ENCODE measurements at places on chromosomes 4 and X.

- DNase-seq = no peak
These were observed 615.0 kb downstream of the FAM133A start for GRCh38 chrX:94288972-94289371.

DNA sequence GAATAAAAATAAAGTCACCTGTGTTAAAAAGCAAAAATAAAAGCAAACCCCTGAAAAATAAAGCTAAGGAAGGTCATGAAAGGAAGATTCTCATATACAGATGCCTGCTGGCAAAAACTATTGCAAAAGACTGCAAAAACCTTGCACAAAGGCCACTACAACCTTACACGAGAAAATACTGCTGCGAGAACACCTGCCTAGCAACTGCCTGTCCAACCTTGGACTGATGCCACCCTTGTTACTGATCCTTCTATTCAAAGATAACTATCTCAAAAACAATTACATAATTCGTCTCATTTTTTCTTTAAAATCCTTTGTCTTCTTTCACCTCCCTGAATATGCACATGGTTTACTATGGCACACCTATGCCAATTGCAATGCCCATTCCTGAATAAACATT is 49.6 kb downstream of the SLC2A9 start:
- no peak for DNase-seq

DNA sequence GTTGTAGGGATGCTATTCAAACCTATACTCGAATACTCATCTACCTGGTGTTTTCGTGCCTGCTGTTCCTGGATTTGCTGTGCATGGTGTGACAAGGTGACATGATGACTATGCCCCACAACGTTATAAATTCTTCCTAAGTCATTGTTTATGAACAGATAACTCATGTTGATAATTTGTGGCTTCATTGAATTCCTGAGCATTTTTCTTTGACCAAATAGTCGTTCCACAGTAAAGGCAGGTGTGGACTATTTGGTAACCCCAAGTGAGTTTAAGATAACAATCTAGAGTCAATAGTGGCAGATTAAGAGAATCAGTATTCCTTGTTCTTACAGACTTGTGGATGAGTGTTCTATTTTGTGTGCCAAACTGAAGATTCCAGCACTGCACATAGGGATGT is 59.9 kb downstream of the SNX25 start:
- DNase-seq = no peak

GRCh38 chr4:161696944-161697343 is 466.9 kb downstream of the FSTL5 start:
- DNase-seq = no peak

DNA sequence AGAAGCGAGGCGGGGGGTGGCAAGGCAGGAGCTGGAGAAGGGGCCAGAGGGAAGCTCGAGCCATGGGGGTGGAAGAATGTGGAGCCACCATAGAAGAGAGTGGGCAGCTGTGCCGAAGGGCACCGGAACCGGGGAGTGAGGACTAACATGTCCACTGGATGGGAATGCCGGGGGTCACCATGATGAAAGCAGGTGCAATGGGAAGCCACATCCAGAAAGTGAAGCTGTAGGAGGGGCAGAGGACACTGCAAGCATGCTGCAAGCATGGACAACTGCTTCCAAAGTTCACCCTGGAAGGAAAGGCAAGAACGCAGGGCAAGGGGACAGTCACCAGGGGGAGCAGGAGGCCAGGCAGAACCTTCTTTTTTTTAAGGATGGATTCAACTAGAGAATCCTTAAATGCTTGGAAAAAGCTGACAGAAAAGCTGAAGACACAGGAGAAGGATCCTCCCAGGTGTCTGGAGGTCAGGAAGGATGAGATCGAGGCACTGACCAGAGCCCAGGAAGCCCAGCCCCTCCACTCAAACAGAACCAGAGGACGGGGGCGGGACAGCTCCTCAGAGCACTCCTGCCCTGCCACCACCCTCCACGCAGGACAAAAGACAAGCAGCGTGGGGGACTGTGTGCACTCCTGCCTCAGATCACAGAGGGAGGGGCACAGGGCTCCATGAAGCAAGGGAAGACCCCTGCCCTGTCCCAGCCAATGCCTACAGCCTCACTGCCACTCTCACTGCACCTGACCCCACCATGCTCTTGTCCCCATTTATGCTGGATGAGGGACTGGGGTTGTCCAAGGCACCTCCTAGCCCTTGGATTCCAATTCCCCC is 169.2 kb downstream of the AFAP1 start:
- DNase-seq = peak; percentile 8

GRCh38 chr4:118363166-118363565 is 10.4 kb upstream of the PRSS12 start:
- no peak for DNase-seq

- DNase-seq = peak; percentile 28
These were observed 5.9 kb downstream of the IRAK1 start for GRCh38 chrX:154013614-154014360.

DNA sequence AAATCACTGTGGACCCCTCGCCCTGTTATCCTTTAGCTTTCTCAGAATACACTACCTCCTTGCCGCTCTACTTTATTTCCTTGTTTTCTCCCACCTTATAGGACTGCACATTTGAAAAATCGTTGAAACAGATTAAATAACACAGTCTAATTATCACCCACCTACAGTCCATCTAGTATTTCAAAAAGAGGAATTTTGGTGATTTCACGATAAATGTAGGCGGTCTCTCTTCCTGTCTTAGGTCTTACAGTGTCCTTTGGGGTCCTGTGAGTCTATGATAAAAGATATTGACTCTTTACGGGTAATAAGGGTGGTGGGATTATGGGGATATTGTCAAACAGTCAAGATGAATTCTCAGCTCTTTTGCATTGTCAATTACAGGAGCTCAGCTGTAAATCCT is 2.4 kb upstream of the TBL1X start:
- DNase-seq = no peak

GRCh38 chr4:91958596-91958995 is 345.2 kb upstream of the GRID2 start:
- DNase-seq = no peak

DNA sequence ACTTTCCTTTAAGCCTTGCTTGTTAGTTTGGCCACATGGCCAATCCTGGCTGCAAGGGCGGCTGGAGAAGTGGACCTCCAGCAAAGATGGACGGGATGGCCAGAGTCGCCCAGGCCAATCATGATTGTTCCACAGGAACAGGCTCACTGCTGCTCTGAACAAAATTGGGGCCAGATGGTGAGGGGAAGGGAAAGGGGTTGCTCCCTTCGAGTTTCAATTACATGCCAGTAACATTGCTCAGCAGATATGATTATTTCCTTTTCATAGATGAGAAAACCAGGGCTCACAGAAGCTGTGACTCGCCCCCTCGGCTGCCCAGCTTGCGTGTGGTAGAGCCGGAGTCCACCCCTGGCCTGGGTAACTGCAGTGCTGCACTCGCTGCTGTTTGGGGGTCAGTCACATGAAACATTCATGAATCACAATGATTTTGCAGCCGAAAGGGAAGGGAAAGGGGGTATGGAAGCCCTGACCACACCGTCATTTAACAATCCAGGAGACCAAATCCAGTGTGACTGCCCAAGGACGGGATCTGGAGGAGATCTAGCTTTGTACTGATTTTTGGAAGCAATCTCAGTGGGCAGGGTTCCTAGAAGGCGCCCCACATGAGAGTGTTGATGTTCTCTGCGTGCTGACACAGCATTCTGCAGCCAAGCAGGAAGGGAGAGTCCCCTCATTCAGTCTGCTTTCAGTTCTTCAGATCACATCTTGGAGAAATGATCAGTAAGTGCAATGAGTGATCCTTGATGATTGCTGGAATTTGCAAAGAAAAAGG is 77.3 kb upstream of the MSX1 start:
- DNase-seq = no peak

GRCh38 chr4:142516686-142517526 is 329.2 kb downstream of the INPP4B start:
- no peak for DNase-seq

DNA sequence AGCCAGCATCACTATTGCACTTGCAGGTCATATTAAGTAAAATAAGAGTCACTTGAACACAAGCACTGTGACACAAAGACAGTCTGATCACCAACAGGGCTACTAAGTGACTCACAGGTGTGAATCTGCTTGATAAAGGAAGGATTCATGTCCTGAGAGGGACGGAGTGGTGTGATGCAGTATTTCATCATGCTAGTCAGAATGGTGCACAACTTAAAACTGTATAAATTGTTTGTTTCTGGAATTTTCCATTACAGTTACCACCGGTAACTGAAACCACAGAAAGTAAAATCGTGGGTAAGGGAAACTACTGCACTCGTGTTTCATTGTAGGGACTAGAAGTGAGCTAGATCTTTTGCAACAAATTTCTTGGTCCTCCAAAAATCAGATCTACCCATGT is 109.7 kb downstream of the ELOVL6 start:
- no peak for DNase-seq

DNA sequence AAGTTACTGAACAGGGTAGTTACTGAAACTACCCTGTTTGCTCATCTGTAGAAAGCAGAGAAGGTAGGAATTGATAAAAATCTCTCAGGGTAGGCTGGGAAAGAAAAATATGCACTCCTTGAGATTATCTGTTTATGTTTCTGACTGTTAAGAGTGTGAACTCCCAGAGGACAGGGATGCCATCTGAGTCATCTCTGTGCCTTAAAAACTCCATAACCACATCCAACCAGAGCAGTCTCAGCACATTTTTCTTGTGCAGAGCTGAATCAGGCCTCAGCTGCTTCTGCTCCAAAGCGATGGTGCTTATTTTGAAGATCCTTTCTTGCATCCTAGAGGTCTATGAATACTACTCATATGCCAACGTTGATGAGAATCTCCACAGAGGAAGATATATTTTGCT is 9.9 kb downstream of the CENPVL3 start:
- no peak for DNase-seq

DNA sequence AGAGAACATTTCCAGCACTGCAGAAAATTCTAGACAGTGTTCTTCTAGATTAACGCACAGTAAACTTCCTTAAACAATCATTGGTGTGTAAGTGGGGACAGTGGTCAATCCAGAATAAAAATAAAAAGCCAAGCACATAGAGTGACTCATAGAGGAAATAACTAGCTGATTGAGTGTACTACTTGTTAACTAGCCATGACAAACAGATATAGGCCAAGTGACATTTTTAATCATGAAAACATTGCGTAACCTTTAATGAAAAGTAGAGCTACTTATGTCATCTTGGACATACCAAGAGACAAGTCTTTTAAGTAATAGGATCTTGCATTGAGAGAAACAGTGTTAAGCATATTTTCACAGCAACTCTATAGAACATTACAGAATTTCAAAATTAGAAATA is 233.9 kb upstream of the MAB21L2 start:
- DNase-seq = peak; percentile 90

DNA sequence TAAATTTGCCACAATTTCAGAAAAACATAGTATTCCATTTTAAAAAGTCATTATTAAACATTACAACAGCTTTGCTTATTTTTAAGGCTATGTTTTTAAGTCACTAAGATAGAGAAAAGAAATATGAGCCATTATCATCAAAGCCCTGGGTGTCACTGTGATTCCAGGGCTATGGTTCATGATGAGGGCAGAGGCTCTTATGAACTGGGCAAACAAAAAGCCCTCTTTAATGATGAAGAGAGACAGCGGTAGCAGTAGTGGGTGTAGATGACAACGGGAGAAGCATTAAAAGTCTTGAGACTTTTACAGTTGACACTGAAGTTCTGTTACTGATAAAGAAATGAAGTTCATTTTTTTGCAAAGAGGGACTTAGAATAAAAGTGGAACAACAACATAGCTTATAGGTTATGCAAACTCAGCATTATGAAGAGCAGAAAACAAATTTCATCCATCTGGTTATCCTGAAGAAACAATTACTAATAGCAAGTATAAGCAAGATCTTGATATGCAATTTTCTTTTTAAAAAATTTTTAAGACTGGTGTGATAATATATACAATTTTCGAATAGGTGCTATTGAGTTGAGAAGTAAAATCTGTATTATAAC is 202.7 kb upstream of the ETNPPL start:
- DNase-seq = no peak

DNA sequence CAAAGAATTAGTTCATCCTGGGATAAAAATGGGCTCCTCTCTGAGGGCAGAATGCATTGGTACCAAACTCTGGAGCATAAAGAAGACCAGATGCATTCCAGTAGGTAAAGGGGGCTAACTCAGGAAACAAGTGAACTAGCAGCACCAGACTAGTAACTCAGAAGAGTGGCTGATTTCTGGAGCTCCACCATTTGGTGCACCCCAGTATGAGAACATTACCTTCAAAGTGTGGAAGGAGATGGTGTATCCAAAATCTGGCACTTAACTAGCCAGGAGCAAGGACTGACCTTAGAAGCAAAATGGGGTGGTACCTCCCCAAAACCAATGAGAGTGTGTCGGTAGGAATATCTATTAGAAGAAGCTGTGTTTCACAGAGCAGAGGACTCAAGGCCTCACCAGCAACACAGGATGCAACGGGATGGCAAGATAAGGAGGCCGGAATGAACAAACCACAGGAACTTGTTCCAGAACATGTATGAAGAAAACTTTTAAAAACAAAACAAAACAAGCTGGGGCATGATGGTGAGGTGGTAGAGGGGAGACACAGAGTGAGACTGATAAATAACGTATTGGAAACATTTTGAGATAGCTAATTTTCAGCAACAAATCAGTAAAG is 142.3 kb downstream of the INPP4B start:
- no peak for DNase-seq

GRCh38 chrX:55754861-55755294 is 37.3 kb downstream of the RRAGB start:
- no peak for DNase-seq

All from MV-4-11 (cell line).